ENCODE measurements at places on chromosomes 12 and 14. TPM values are rescaled to one million over a fixed set of nuclear protein-coding genes. Genes with fewer than 3 reads are reported as not detected.

The SLC7A8 gene
- total RNA-seq, result 2.3 TPM

The GPD1 gene
- total RNA-seq, result not detected

The SOAT2 gene
- total RNA-seq, result not detected

The MYH6 gene
- not detected for total RNA-seq

The GPR162 gene
- total RNA-seq, result 3.0 TPM

The CIDEB gene
- total RNA-seq, result 1.8 TPM

The RPL41 gene
- 4,326 TPM for total RNA-seq

The OTOGL gene
- 0.14 TPM for total RNA-seq

The CIROP gene
- under 0.01 TPM for total RNA-seq

The NRIP2 gene
- total RNA-seq, result not detected

The HSPB8 gene
- total RNA-seq, result 9.8 TPM

The PLEK2 gene
- 3.0 TPM for total RNA-seq

The LTBR gene
- total RNA-seq, result 71.6 TPM

The FKBP4 gene
- 54.6 TPM for total RNA-seq

The PHETA1 gene
- total RNA-seq, result 4.6 TPM

The ANHX gene
- not detected for total RNA-seq

The DGLUCY gene
- 34.7 TPM for total RNA-seq

The SERPINA12 gene
- total RNA-seq, result not detected

The KRT7 gene
- 16.1 TPM for total RNA-seq

The ACOT6 gene
- total RNA-seq, result not detected

The SYCP3 gene
- total RNA-seq, result 0.14 TPM

The OVCH1 gene
- 0.09 TPM for total RNA-seq

The OR4M1 gene
- total RNA-seq, result not detected

The DDN gene
- total RNA-seq, result under 0.01 TPM

The PTMS gene
- total RNA-seq, result 18.7 TPM

The SYNJ2BP gene
- total RNA-seq, result 12.9 TPM

The MEG3 gene
- total RNA-seq, result 145 TPM

The NR2C1 gene
- total RNA-seq, result 21.4 TPM

The ANKS1B gene
- total RNA-seq, result 0.43 TPM

The PAX9 gene
- 0.09 TPM for total RNA-seq

The RIMKLB gene
- total RNA-seq, result 24.0 TPM

The ZC2HC1C gene
- 1.1 TPM for total RNA-seq

The PTPRB gene
- 0.55 TPM for total RNA-seq

The LRRC43 gene
- 2.6 TPM for total RNA-seq

The SCN8A gene
- total RNA-seq, result 12.7 TPM

The RIPK3 gene
- 2.5 TPM for total RNA-seq

The HCAR3 gene
- not detected for total RNA-seq

The BBOF1 gene
- total RNA-seq, result 9.8 TPM

The KCNA5 gene
- not detected for total RNA-seq

The RGS6 gene
- total RNA-seq, result not detected

The MYH7 gene
- not detected for total RNA-seq

The SELPLG gene
- 0.85 TPM for total RNA-seq

The NRXN3 gene
- total RNA-seq, result under 0.01 TPM

The SIRT4 gene
- 1.00 TPM for total RNA-seq

The GPATCH2L gene
- 53.8 TPM for total RNA-seq

The P2RX7 gene
- 1.7 TPM for total RNA-seq

The PPM1H gene
- 0.92 TPM for total RNA-seq

The OR6C2 gene
- total RNA-seq, result not detected

The NEUROD4 gene
- total RNA-seq, result not detected

The ZC3H14 gene
- total RNA-seq, result 49.4 TPM

The TTC6 gene
- total RNA-seq, result under 0.01 TPM

The GPX2 gene
- not detected for total RNA-seq

The TMEM229B gene
- 1.0 TPM for total RNA-seq

The TAS2R43 gene
- total RNA-seq, result 1.3 TPM

The DUSP6 gene
- 30.9 TPM for total RNA-seq
